ENCODE measurements at places on chromosomes 2 and 18. TPM values are rescaled to one million over a fixed set of nuclear protein-coding genes. Genes with fewer than 3 reads are reported as not detected.

C1QL2 gene
- total RNA-seq = not detected

ADCYAP1 gene
- total RNA-seq = not detected

DYNAP gene
- total RNA-seq = not detected

NIFK gene
- total RNA-seq = 43.8 TPM

DNA sequence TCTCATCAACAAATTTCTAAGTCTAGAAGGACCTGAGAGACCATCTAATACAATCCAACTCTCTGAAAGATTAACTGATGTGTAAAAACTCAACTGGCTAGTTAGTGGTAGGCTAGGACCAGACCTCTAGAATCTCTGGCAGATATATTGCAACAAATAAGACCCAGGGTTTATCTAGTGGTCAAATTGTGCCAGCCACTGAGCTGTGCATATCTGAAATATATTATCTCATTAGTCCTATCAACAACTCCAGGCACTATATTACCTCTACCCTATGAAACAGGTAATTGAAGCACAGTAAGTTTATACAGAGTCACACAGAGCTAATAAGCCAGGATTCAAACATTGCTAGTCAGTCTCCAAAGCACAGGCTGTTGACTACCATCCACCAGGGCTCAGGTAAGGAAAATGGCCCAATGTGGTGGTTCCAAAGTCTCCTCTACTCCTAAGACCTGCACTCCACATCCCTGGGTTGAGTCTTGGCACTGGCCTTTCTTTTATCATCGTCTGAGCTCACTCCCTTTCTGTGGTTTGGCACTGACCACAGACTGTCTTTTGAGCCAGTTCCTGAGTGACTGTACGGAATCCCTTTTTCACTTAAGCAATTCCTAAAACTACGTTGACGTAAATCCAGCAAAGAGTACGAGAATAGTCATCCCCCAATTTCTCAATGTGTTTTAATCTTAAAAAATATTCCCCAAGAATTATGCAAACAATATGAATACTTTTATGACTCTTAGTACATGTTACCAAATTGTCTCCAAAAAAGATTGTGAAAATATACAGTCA, 11.9 kb upstream of the PID1 start:
- no peak for DNase-seq

GRCh38 chr2:34161549-34161948, 562.5 kb upstream of the FAM98A start:
- DNase-seq = no peak

- no peak for DNase-seq
Observed at GRCh38 chr2:106065983-106066820, 127.9 kb downstream of the UXS1 start.

DNA sequence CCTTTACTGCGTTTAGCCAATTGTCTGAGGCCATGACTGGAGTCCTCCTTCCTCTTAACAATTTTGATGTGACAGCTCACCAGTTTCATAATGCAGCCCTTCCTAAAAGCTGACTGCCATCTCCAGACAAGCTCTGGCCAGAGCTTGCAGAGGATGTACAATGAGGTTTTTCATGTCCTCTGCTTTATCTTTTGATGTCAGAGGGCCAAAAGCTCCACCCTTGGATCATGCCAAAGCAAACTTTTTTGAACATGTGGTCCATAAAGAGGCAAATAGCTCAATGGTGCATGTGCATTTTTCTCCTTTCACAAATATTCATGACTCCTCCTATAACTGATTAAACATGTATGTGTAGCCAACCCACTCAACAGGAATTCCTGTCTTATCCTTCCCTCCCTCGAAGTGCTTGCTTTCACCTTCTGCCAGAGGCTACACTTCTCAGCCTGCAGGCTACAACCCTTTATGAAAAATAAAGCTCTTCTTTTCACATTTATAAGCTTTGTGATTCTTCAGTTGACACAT, 266.2 kb downstream of the FBXO15 start:
- DNase-seq = no peak

GRCh38 chr2:130729322-130730299, 741 bp downstream of the GPR148 start:
- no peak for DNase-seq

GRCh38 chr2:7515327-7515726, 598.1 kb downstream of the RNF144A start:
- DNase-seq = no peak

DNA sequence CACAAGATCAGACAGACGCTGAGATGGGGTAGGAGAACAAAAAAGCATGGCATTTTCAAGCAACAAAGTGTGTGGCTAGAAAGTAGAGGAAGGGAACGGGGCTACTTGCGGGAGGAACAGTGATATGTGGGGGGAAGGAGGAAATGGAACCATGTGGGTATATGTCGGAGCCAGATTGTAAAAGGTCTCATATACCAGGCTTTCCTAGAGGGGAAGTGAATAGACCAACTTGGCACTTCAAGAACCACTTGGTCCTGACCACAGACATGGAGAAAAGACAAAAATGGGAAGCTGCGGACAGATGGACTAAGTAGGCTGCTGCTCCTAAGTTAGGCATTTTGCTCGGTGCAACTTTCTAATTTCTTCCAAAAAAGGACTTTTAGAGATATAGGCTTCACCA, 196.0 kb downstream of the DCC start:
- no peak for DNase-seq

DNA sequence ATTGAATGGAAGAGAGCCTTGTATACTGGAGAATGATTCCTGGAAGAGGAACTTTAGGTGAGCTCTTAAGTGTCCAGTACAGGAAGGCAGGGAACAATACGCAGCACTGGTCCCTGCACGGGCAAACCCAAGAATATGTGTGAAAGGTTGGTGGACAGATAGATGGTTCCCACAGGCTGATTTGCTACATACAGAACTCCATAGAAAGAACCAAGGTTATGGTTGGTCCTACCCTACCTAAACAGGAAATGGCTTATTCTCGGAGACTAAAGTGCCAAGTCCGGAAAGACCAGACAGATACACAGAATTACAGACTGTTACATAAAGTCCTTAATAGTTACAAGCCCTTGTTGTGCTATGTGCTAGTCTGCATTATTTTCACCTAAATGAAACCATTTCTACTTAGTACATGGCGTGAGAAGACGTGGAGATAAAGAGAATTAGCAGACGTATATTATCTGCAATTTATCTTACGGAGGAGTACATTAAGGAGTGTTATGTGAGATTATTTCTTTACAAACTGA, 1.2 kb downstream of the REV1 start:
- DNase-seq = peak; percentile 54

DNA sequence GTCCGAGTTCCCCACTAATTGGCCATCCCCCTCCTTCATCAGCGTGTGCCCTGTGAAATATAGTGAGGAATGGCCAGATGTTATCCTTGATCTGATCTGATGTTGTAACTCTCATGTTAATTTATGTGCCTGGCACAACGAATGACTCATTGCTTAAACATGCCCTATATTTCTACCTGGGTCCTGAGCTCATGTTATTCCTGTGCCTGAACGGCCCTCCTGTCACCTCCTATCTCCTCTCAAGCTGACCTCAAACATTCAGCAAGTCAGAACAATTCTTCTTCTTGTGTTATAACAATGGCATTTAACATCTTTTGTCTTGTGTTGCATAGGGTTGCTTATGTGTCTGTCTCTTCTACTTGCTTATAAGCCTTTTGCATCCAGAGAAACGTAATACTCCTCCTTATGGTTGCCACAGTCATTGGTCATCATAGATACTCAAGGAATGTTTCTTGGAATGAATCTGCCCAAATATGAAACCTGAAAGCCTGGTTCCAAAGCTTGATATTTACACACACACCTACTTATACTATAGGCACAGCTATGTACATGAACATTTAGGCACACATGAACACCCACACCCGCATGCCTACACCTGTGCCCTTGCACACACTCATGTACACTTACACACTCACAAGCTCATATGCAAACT, 80.2 kb upstream of the PHLPP1 start:
- no peak for DNase-seq

DNA sequence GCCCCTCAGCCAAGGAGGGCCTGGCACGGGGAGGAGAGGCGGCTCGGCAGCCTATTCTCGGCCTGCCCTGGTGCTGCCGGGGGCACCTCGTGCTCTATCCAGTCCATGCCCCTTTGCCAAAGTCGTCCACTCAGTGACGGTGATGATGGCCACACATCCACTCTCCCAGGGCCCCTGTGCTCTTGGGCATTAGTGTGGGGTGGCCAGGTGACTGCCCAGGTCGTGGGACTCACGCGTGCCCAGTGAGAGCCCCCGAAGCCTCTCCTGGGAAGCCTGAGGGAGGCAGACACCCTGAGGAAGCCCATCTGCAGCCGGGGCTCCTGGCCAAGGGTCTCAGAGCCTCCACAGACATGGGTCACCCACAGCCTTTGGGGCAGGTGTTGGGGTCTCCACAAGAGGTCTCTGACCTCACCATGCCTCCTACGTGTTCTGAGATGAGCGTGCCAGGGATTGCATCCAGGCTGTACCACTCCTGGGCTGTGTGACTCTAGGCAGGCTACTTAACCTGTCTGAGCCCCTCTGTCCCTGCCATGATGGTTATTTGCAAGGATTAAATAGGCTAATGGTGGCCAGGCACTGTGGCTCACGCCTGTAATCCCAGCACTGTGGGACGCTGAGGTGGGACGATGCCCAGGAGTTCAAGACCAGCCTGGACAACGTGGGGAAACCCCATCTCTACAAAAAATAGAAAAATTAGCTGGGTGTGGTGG, 12.9 kb downstream of the RAMP1 start:
- DNase-seq = no peak

- peak; percentile 6 for DNase-seq
Observed at GRCh38 chr2:974502-974901, 23.9 kb downstream of the SNTG2 start.

DNA sequence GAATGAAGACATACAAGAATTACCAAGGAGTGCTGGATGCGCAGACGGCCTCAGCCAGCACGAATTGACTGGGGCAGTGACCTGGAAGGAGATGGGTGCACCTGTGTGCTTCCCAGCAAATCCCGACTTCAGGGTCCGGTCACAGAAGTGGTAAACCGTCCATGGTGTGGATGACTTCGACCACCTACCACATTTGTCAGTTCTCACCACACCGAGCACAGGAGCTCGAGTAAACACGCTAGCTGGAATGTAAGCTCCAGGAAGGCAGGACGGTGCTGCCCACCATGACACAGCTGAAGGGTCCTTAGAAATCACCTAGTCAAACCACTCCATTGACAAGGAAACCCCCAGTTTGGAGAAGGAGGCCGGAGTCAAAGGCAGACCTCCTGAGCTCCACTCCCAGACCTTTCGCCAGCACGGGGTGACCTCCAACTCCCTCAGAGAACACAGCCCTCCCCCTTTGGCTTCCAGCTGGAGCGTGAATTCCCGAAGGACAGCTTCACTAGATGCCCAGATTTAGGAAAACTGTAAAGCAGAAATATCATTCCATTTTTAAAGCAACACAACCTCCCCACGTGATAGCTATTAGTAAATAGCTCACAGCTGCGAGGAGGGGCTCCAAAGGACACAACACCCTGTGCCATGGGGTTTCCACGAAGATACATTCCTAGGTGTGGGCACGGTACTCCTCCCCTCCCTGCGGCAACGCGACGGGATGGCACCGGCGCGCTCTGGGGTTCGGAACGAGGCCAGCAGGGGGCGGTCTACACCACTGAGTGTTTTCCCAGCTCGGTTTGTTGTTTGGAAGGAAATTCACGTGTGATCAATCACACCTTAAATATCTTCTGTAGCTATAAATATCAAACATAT, 34.1 kb upstream of the GNAL start:
- peak; percentile 43 for DNase-seq

- DNase-seq = no peak
Observed at GRCh38 chr2:140580532-140581151, 1550.2 kb downstream of the LRP1B start.

- no peak for DNase-seq
Observed at GRCh38 chr2:239930871-239931771, 94.0 kb downstream of the NDUFA10 start.

DNA sequence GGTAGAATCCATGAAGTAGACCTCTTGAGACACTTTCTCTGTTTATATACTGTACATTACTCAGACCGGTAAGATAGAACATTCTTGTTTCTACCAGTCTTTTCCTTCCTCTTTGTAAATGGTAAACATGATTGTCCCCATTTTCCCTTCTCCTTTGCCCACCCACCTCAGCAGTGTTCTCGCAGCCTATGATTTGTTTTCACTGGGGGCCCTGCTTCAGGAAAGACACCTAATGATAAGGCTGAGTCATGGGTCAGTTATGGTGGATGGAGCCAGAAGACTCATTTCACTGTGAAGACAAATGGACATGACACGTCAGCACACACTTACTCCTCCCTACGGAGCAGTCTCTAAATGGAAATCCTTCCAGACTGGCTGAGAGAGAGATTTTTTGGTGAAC, 23.7 kb downstream of the CENPO start:
- DNase-seq = peak; percentile 9

GRCh38 chr2:134231965-134232340, 21.9 kb upstream of the MGAT5 start:
- no peak for DNase-seq
